Bronchial smooth muscle cell (primary cell): ENCODE measurements at places on chromosomes 16 and 17. TPM values are rescaled to one million over a fixed set of nuclear protein-coding genes. Genes with fewer than 3 reads are reported as not detected.

KCTD11 gene
- total RNA-seq = 4.6 and 5.4 TPM in 2 replicates

CHST6 gene
- total RNA-seq = 0.09 and 0.16 TPM in 2 replicates

TBC1D3K gene
- not detected in 2 replicates for total RNA-seq

UMOD gene
- total RNA-seq = not detected in 2 replicates

CCL13 gene
- not detected in 2 replicates for total RNA-seq

SCIMP gene
- not detected in 2 replicates for total RNA-seq

OTOP3 gene
- total RNA-seq = not detected in 2 replicates

SOCS1 gene
- 6.0 and 9.8 TPM in 2 replicates for total RNA-seq

LPO gene
- total RNA-seq = not detected in 2 replicates

G6PC1 gene
- 0.16 TPM in 1 of 2 replicates, not detected in the other for total RNA-seq

ABI3 gene
- total RNA-seq = not detected in 2 replicates

NTN1 gene
- 0.16 and 1.0 TPM in 2 replicates for total RNA-seq

ST6GALNAC1 gene
- not detected in 2 replicates for total RNA-seq

ZNF423 gene
- 0.63 and 0.69 TPM in 2 replicates for total RNA-seq

TUBB3 gene
- total RNA-seq = 574 and 719 TPM in 2 replicates

SOX9 gene
- total RNA-seq = 5.2 and 8.7 TPM in 2 replicates

CTRB2 gene
- total RNA-seq = not detected in 2 replicates

SMIM22 gene
- not detected in 2 replicates for total RNA-seq

ACSM3 gene
- total RNA-seq = 0.47 and 0.69 TPM in 2 replicates

NOD2 gene
- total RNA-seq = under 0.01 TPM in 1 of 2 replicates, not detected in the other

SYNGR3 gene
- 2.7 and 2.9 TPM in 2 replicates for total RNA-seq

RPH3AL gene
- total RNA-seq = 1.6 and 1.7 TPM in 2 replicates

CBX2 gene
- 0.32 and 1.2 TPM in 2 replicates for total RNA-seq

CFAP97D1 gene
- not detected in 2 replicates for total RNA-seq

PIRT gene
- total RNA-seq = under 0.01 TPM in 1 of 2 replicates, not detected in the other

BIRC5 gene
- total RNA-seq = 6.3 and 15.4 TPM in 2 replicates

GRAP gene
- under 0.01 and 0.34 TPM in 2 replicates for total RNA-seq

ZSCAN10 gene
- total RNA-seq = not detected in 2 replicates

DDX42 gene
- 58.6 and 60.1 TPM in 2 replicates for total RNA-seq

CDK3 gene
- 1.4 and 3.0 TPM in 2 replicates for total RNA-seq

CA5A gene
- total RNA-seq = not detected in 2 replicates

MAPT gene
- total RNA-seq = 0.32 and 0.60 TPM in 2 replicates

RNU2-1 gene
- total RNA-seq = not detected in 2 replicates

VMO1 gene
- 1.1 and 1.2 TPM in 2 replicates for total RNA-seq

HP gene
- total RNA-seq = not detected in 2 replicates

SDK2 gene
- total RNA-seq = under 0.01 TPM in 2 replicates

SUMO2 gene
- 134 and 198 TPM in 2 replicates for total RNA-seq

ZG16B gene
- 0.16 TPM in 1 of 2 replicates, not detected in the other for total RNA-seq

PER1 gene
- total RNA-seq = 3.0 and 3.4 TPM in 2 replicates

PPY gene
- not detected in 2 replicates for total RNA-seq

TNP2 gene
- not detected in 2 replicates for total RNA-seq

SLC5A10 gene
- total RNA-seq = not detected in 2 replicates

GJC1 gene
- total RNA-seq = 10.2 and 12.6 TPM in 2 replicates

HGS gene
- total RNA-seq = 57.4 and 64.3 TPM in 2 replicates

MED9 gene
- total RNA-seq = 7.4 and 10.6 TPM in 2 replicates

SERPINF2 gene
- 0.17 TPM in 1 of 2 replicates, not detected in the other for total RNA-seq

RTN4RL1 gene
- total RNA-seq = 0.43 and 0.47 TPM in 2 replicates

HAP1 gene
- total RNA-seq = under 0.01 and 0.26 TPM in 2 replicates

SLC6A2 gene
- not detected in 2 replicates for total RNA-seq

EVPLL gene
- total RNA-seq = not detected in 2 replicates

ATP2A3 gene
- total RNA-seq = 3.8 and 5.9 TPM in 2 replicates

CCL14 gene
- total RNA-seq = not detected in 2 replicates

CTRB1 gene
- not detected in 2 replicates for total RNA-seq

HSD17B1 gene
- total RNA-seq = 1.5 and 5.7 TPM in 2 replicates

CRYBA1 gene
- not detected in 2 replicates for total RNA-seq

TBC1D28 gene
- not detected in 2 replicates for total RNA-seq

MAF gene
- total RNA-seq = 7.1 and 29.0 TPM in 2 replicates

CHST5 gene
- not detected in 2 replicates for total RNA-seq
